ENCODE measurements at places on chromosomes 16 and 17.

- no peak for DNase-seq
Observed at GRCh38 chr17:44608727-44609435, 47.4 kb upstream of the MEIOC start.

- DNase-seq = no peak
Observed at GRCh38 chr17:72677108-72677507, 415.4 kb downstream of the SLC39A11 start.

GRCh38 chr16:8108991-8109509 is 481.3 kb downstream of the TMEM114 start:
- DNase-seq = no peak

DNA sequence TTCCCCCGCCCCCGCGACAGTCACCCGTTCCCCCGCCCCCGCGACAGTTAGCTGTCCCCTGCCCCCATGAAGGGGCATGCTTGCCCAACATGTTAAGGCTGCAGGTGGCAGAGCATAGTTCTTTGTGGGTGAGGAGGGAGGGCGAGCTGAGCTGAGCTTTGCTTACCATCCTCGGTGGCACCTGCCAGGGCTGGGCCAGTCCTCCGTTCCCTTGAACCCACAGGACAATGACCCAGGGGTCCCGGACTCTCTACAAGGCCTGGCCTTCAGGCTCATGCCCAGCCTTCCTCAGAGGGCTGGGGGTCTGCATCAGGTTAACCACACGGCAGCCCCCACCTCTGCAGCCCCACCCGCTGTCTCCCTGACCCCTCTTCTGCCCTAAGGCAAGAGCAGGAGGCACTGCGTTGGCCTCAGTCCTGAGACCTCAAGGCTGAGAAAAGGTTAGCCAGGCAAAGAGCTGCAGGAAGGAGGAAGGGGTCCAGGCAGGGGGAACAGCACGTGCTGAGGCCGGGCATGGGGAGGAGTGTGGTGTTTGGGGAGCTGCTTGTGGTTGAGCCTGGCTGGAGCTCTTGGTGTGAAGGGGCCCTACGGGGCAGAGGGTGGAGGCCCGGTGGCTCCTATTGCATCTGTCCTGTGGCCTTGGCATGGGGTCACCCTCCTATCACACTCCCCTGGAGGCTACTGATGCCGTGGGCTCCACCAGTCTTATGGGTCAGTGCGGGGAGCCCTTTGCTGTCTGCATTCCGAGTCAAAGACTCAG is 11.4 kb upstream of the DOC2B start:
- no peak for DNase-seq

GRCh38 chr16:31404353-31405064 is 11.4 kb downstream of the ITGAD start:
- DNase-seq = no peak

- no peak for DNase-seq
Observed at GRCh38 chr17:17897442-17897841, 60.7 kb upstream of the SREBF1 start.

Measured in NCI-H526 treated with DMSO at 0.1 percent for 48 hours (cell line).